ENCODE measurements at places on chromosomes 7 and 10. TPM values are rescaled to one million over a fixed set of nuclear protein-coding genes. Genes with fewer than 3 reads are reported as not detected.

The STEAP4 gene
- not detected for total RNA-seq

The RABGEF1 gene
- total RNA-seq = 17.5 TPM

The MYL7 gene
- not detected for total RNA-seq

- DNase-seq = no peak
Measured at GRCh38 chr7:112093409-112093808, 112.8 kb downstream of the DOCK4 start.

DNA sequence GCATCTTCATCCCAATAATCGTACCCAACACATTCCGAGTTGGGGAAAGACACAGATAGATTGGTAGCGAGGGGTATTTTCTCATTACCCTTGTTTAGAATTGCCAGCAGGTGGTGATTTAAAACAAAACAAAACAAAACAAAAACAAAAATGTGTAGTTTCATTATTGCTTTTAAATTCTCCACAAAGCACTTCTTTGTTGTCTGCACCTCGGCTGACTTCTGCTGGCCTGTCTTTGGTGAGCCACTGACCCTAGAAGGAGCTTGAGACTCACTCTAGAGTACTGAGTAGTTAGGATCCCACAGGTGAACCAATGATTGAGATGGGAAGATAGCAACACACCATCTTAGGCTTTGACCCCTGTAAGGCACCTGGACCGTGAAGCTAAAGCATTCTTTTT lies 105.4 kb upstream of the BET1 start:
- DNase-seq = no peak

Measured in activated CD8-positive, alpha-beta T cell treated with anti-CD3 and anti-CD28 coated beads for 36 hours (primary cell).